ENCODE measurements at places on chromosomes 2 and 18.
A peak's percentile ranks its signal among the peaks of the same experiment; 100 is the strongest.

GRCh38 chr2:227826019-227826521, 12.4 kb downstream of the CCL20 start:
- DNase-seq = no peak

- DNase-seq = no peak
These were observed 15.8 kb downstream of the RIOK3 start for GRCh38 chr18:23468753-23469459.

DNA sequence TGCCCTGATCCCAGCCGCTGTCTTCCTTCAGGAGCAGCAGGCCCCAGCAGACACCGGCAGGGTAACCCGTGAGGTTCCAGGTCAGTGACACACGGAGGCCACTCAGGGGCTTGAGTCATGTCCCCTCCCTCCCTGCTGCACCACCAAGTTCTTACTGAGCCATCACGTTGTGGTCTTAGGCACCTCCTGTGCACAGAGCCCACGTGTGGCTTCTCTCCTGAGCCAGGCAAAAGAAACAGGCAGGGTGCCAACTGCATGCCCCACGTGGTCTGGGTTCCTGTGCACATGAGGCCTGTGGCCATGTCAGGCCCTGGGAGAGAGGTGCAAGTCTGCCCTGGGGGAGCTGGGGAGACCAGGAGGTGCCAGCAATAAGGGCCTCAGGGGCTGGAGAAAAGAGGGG, 264.8 kb downstream of the KLHL29 start:
- no peak for DNase-seq

DNA sequence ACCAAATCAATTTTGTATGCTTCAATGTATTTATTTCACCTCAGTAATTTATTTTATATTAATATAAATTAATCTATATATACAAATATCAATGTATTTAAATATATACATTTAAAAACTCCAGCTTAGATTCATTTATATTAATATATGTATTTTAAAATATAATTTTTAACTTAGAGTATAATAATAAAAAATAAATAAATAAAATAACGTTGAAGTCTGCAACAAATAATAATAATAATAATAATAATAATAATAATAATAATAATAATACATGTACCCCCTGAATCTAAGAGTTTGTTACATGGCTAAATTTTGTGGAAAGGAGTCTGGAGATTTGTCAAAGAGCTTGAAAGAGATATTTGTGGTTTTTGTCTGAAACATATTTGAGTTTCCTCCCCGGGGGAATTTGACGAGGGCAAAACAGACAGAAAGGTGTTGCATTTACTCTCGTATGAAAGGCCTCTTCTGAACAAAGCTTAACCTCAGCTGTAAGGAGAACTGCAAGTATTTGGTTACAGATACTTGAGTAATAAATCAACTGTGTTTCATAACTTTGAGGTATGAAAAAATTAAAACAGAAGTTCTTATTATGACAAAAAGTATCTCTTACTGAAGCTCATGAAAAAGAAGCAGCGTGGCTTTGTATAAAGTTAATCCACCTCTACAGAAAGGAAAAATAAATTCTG, 93.4 kb downstream of the CDH19 start:
- no peak for DNase-seq

GRCh38 chr2:149152469-149152953, 114.0 kb downstream of the LYPD6B start:
- no peak for DNase-seq

- no peak for DNase-seq
These were observed 9.6 kb downstream of the CALCRL start for GRCh38 chr2:187438455-187438854.

GRCh38 chr2:219515874-219516629, 1.8 kb downstream of the ASIC4 start:
- DNase-seq = no peak

GRCh38 chr18:76386886-76387285, 108.2 kb downstream of the ZNF516 start:
- no peak for DNase-seq

GRCh38 chr2:222760301-222760897, 88.9 kb downstream of the MOGAT1 start:
- DNase-seq = no peak

GRCh38 chr2:241808721-241809382, at the start of gene NEU4:
Gene NEU4, plus strand, starts transcription at chr2:241809193. Its CDS starts 5,292 bp downstream, at chr2:241814485.
- no peak for DNase-seq

DNA sequence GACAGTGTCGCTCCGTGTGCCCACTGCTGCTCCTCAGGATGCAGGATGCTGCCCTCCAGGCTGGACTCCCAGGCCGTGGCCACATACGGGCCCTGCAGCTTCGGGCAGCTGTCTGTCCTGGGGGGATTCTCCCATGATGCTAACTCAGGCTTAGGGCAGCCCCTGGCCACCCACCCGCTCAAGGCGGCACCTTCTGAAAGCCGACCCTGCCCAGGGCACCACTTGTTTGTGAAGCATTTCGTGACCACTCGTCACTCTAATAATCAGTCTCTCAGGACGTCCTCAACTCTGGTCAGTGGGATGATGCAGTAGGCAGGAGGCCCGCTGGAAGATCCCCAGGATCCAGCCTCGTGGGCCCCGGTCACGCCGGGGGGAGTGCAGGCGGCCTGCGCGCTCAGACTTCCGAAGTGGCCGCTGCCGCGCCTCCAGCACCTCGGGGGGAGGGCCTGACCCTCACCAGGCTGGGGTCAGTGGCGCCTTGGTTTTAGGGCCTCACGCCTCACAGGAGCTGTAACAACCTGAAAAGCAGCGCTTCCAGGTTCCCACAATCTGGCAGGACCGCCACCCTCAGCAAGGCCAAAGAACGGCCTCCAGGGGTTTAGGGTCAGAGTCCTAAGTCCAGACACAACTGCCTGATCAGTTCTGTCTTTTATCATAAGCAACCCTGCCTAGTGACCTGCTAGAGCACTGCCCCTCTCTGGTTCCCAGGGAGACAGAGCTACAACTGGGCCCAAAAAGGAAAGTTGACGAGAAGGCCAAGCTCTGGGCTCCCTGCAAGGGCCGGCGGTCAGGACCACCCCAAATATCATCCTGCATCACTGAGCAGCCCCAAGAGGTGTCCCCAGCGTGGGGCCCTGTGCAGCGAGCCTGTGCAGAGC, 53.0 kb downstream of the EIPR1 start:
- DNase-seq = no peak

DNA sequence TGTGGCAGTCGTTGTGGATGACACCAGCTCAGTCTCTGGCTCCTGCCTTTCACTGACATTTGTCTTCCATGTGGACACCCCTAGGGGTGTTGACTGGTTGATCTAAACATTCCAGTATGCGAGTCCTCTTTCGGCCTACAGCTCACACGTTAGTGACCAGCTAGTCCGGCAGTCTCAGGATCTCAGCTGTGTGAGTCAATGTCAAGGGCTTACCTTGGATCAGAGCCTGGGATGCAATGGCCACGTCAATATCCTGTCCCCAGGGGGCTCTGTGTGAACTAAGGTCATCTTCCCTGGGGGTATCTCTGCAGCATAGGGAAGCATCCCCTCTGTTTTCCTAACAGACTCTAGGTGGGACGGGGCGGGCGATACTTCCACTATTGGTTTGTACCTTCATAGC, 35.1 kb upstream of the YWHAQ start:
- no peak for DNase-seq

GRCh38 chr2:40431600-40431955, 20.3 kb downstream of the SLC8A1 start:
- DNase-seq = peak; percentile 44

GRCh38 chr18:23847321-23847986, 158.2 kb downstream of the LAMA3 start:
- DNase-seq = no peak

DNA sequence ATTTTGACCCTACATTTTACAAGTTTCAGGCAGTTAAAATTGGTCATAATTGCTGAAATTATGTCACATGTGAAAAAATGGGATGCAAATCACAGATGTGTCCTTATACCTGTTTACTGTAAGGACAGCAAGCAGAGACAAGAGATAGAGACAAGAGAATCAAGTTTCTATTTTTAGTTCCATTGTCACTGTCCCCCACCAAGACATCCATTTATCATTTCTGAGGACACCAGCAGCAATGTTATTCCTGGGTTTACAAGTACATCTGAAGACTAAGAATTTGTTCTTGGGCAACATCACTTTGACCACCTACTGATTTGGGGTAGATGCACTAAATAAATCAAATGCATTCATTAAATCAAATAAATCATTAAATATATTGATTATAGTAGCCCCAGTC, 1111.7 kb downstream of the DPP10 start:
- no peak for DNase-seq

GRCh38 chr18:75223687-75224347, 13.2 kb downstream of the TSHZ1 start:
- no peak for DNase-seq

GRCh38 chr2:98663511-98664090, 55.2 kb downstream of the UNC50 start:
- no peak for DNase-seq

GRCh38 chr2:231605607-231606091, 13.0 kb downstream of the TEX44 start:
- DNase-seq = no peak

DNA sequence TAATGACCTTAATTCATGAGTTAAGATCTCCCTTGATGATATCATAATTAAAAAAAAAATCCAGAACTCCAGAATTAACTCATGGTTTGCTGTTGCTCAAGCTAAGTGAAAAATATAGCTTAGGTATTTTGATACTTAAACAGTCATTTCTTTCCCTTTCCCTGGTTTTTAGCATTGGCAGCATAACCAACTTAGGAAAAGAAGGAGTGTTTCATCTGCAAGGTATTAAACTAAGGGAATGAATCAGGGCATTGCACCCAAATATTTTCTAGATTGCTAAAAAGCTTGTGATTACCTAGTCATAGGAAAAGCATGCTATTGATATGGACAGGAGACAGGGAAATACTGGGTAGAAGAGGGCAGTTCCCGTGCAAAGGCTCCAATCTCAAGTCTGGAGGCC, 207.2 kb downstream of the LRP1B start:
- DNase-seq = no peak

DNA sequence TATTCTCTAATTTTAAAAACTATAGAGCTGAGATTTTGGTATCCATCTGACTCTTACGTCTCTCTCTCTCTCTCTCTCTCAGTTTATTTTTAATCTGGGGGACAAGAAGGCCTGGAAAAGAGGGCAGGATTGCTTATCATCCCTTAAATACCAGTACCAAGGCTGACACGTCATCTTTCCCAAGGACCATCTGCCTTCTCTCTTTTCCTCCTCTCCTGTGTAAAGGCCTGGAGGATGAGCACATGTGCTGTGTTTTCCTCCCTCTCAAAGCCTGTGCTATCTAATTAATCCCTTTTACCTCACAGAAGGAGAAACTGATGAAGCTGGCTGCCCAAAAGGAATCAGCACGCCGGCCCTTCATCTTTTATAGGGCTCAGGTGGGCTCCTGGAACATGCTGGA, 7.3 kb downstream of the IL37 start:
- no peak for DNase-seq

DNA sequence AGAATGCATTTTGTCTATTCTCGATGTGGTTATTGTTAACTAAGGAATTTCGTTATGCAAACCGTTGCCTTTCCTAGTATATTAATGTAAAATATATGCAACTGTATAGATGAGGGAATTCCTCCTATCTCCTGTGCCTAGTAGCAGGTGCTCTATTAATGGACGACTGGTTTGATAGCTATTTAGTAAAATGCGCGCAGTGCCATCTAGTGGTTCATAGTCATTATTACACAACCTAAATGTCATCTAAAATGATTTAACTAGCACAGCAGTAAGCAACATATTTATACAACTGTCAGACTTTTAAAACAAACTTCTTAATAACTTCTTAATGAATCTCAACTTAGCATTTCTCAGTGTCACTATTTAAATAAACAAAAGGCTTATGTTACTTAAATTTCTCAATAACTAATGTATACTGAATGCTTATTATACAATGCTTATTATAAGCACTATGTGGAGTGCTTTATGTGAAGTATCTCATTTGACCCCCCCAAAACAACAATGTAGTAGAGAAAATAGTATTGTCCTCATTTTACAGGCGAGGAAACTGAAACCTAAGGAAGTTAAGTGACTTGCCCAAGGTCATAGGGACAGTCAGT, 77.9 kb downstream of the DTNA start:
- DNase-seq = peak; percentile 89

- DNase-seq = no peak
These were observed 564.4 kb downstream of the ZEB2 start for GRCh38 chr2:143955401-143956065.

DNA sequence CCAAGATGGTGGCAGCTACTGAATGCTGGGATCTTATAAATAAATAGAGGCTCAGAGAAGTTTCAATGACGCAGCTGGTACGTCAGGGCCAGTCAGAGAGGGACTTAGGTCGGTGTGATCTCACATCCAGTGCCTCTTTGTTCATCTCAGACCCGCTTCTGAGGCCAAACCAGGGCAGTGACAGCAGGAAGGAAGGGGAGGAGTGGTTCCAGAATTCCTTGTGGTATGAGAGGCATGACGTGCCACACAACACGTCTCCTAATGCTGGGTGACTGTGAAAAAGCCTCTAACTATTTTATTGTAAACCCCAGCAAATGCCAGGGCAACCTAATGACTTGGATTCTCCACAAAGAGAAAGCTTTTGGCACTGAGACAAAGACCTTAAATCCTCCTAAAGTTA, 423.3 kb downstream of the LPIN1 start:
- DNase-seq = peak; percentile 42

- DNase-seq = no peak
These were observed 119.3 kb upstream of the GYPC start for GRCh38 chr2:126536605-126537200.

DNA sequence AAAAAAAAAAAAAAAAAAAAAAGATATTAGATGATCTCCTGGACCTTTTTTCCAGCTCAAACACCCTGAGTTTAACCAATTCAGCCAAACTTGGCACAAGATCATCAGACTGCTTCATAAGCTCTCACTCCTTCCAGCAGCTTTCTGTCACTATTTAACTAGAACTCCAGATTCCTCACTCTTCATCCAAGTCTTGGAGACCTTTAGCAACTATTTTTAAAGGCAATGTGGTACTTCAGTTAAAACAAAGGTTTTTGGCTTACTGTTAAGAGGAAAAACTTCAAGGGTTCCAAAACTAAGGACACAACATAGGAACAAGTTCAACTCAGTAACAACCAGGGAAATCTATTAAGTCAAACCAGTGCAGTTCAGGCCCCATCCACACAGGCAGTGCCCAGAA, 23.2 kb downstream of the LAMA1 start:
- DNase-seq = no peak

DNA sequence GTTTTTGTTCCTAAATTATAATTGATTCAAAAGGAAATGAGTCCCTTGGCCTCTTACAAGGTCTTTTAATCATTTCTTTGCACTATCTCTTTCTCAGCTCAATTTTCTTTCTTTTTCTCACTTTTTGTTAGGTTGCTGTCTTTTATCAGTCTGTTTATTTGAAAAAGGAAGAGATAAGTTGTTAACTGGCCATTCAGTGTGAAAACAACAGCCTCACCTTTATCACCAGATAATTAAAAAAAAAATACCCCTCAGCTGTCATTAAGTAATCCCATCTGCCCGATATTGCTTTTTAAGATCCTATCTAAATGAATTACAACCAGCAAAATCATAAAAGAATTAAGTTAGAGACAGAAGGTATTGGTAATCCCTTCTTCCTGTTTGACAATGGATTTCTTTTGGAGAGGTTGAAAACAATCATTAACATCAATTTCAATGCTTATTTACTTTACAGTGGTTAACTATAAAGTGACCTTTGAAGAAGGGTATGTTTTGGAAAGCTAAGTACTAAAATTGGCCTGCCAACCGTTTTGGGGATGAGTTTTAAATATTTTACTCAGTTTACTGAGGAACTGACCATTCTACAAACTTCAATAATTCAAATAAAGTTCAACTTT, 104.9 kb downstream of the TGIF1 start:
- DNase-seq = no peak
